HT-29 (cell line): ENCODE measurements at places on chromosomes 1 and 21.

- DNase-seq = no peak
These were observed 99.5 kb downstream of the MAN1A2 start for GRCh38 chr1:117466761-117467160.

- DNase-seq = no peak
These were observed 13.3 kb upstream of the CASQ2 start for GRCh38 chr1:115781851-115782250.

- no peak for DNase-seq
These were observed 35.2 kb downstream of the RRP1 start for GRCh38 chr21:43824333-43825241.

GRCh38 chr1:88302843-88303486 is 381.1 kb upstream of the PKN2 start:
- peak; percentile 69 for DNase-seq

DNA sequence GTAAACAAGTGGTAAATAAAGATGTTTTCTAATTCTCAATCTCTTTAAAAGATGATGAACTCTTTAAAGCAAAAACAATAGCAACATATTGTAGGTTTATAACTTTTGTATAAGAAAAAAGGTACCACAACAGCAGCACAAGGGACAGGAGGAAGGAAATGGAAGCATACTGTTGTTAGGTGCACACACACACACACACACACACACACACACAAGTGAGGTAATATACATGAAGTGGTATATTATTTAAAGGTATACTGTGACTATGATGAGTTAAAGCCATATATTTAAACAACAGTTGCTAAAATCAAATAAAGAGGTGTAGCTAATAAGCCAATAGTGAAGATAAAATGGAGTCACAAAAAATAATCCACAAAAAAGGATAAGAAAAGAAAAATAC is 20.0 kb downstream of the PPP1R15B start:
- DNase-seq = no peak

DNA sequence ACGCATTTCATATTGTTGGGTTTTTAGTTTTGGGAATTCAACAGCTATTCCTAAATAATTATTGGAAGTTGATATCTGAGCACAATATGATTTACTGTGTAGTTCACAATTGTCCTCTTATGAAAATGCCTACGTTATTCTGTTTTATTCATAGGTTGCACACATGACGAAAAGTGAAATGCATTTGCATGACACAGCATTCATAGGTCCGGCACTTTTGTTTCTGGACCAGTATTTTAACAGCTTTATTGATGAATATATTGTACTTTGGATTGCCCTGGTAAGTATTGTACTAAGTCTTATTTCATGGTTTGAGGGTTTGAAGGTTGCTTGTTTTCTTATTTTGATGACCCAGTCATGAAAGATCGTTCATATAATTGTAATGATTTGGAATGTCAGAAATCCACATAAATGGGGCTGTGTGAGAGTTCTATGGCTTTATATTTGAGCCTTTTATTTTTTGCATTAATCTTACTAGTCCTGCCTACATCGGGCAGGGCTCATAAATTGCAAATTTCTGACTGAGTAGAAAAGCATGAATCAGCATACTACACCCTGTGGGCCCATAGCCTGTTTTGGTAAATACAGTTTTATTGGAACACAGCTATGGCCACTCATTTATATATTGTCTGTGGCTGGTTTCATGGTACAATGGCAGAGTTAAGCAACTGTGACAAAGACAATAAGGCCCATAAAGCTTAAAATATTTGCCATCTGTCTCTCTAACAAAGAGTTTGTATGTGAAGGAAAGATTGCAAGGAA is 17.0 kb downstream of the DENND2D start:
- DNase-seq = no peak

DNA sequence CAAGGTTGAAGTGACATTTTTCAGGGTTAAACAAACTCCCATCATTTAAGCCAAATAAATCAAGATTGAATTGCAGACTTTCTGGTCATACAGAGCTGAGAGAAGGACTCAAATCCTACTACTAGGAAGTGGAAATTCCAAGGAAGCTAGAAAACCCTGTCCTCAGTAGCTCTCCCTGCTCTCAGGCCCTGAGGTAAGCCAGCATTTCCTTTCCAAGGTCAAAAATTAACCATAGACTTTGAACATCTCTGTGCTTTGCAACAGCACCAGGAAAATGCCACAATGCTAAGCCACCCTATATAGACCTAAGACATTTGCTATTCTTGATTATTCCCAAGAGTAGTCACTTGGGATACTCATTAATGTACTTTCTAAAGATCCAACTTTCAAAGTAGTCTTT is 45.1 kb downstream of the LUZP1 start:
- DNase-seq = no peak

- DNase-seq = no peak
These were observed 58.2 kb downstream of the DUSP10 start for GRCh38 chr1:221683681-221684080.

- peak; percentile 69 for DNase-seq
These were observed 25.6 kb downstream of the SLC45A1 start for GRCh38 chr1:8343464-8344001.

DNA sequence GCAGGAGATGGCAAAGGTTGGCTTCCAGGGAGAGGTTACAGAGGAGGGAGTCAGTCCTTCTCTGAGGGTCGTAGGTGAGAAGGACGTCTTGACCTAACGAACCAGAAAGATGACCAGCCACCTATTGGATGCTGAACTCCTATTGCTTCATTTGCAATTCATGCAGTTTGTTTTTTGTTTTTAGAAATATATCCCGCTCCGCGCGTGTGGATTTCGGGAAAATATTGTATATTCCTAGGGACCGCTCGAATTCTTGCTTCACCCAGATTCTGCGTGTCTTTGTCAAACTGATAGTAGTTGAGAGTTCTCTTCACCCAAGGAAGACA is 564 bp downstream of the DISP1 start:
- no peak for DNase-seq

DNA sequence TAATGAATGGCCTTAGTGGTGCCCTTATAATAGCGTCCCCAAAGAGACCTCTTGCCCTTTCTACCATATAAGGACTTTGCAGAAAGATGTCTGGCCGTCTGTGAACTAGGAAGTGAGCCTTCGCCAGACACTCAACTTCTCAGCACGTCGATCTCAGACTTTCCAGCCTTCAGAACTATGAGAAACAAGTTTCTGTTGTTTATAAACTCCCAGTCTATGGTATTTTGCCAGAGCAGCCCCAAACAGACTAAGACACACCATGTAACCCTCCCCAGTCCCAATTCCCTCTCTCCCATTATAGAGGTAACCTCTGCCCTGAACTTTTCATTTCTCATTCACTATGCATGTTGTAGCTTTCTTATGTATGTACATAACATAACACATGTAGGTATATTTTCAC is 55.7 kb downstream of the NID1 start:
- no peak for DNase-seq

GRCh38 chr1:117301901-117302300 is 65.3 kb upstream of the MAN1A2 start:
- DNase-seq = no peak

DNA sequence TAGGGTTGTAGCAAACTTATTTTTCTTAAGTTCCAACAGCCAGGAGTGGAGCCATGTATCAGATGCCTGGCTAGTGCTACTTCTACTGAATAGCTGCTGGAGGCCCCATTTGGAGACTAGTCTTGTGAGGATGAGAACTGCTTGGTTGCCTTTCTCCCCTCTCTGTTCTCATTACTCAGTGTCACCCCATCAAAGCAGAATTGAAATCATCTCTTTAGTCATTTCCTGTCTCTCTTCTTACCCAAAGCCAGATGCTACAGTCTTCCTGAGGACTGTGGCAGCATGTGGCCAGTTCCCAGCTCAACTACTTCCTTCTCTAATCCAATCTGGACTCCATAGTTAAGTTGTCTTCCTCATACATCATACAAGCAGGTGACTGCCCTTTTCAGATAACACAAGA is 197.5 kb downstream of the BRINP2 start:
- DNase-seq = no peak

GRCh38 chr1:84750110-84750730 is 60.0 kb upstream of the SSX2IP start:
- no peak for DNase-seq

DNA sequence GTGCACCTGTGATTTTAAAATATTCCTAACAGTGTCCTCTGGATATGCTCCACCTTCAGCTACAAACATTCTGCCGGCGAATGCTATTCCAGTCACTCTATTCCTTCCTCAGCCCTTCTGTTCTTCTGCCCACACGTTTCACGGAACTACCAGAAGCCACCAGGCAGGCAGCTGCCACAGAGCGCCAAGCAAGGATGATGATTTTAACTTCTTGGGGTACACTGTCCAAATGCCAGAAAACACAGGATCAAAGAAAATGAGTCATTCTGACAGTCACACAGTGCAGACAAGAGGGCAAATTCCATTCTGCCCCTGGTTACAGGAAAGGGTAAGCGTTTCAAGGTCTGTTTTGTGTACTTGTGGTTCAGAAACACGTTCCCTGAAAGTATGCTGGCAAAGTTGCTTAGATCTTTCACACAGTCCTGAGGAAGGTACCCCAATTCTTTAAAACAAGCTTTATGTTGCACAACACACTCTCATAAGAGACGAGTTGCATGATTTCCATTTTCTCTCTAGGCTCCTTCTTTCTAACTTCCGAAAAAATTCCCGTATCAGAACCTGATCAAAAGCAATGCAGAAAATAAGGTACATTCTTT is 508.3 kb upstream of the PKN2 start:
- DNase-seq = peak; percentile 92

- DNase-seq = no peak
These were observed 392 bp upstream of the TAGLN2 start for GRCh38 chr1:159925719-159926078.

GRCh38 chr1:45018599-45019230 is 6.7 kb downstream of the UROD start:
- peak; percentile 94 for DNase-seq

- DNase-seq = no peak
These were observed 13.5 kb upstream of the ATP2B4 start for GRCh38 chr1:203612932-203613682.

DNA sequence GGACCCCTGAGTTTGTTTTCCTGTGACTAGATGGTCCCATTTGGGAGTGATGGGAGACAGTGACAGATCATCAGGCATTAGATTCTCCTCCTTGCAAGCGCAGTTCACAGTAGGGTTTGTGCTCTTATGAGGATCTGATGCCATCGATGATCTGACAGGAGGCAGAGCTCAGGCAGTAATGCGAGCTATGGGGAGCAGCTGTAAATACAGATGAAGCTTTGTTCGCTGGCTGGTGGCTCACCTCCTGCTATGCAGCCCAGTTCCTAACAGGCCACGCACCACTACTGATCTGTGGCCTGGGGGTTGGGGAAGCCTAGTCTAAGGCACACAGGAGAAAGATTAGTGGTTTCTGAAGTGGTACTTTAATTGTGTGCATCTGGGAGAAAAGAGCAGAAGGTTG is 7.1 kb upstream of the PLPP3 start:
- DNase-seq = no peak

- peak; percentile 62 for DNase-seq
These were observed 10.7 kb downstream of the CDC7 start for GRCh38 chr1:91511386-91511785.

- DNase-seq = no peak
These were observed 85.7 kb downstream of the NRDC start for GRCh38 chr1:51792864-51793263.

GRCh38 chr1:17098446-17099317 is 20.6 kb downstream of the PADI2 start:
- no peak for DNase-seq

DNA sequence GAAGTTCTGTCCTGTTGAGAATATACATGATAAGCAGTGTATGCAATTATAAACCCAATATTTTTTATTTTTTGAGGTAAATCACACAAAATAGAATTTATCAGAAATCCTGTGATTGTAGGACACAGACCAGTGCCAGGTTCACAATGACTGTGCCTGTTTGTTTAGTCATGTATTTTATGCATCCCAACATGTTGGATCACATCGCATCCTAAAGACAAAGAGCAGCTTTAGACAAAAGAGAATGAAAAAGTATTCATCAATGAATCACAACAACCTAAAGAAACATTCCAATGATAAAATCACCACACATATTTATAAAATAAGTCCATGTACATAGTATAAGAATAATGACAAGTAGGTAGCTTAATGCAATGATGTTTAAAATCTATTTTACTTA is 53.2 kb upstream of the LRRC8D start:
- DNase-seq = no peak

GRCh38 chr21:42347601-42348327 is 3.0 kb downstream of the TFF2 start:
- no peak for DNase-seq

DNA sequence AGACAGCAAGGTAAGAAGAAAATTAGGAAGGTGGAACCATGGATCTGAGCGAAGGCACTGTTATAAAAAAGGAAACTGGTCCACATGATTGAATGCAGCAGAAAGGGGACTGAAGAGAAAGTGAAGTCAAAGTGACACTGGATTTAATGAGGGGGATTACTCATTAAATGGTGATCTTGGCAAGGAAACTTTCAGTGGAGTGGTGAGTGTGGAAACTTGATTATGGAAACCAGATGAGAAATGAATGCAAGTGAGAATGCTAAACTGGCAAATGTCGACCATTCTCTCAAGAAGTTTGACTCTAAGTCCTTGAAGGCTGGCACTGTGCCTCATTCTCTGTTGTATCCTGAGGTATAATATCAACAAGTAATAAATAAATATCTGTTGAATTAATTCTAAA is 23.3 kb downstream of the COLGALT2 start:
- DNase-seq = no peak

- DNase-seq = no peak
These were observed 98.5 kb upstream of the DMRTA2 start for GRCh38 chr1:50521703-50522102.

- DNase-seq = no peak
These were observed 142.7 kb upstream of the SERTAD4 start for GRCh38 chr1:210089855-210090254.

GRCh38 chr1:9062021-9062471 is 7.4 kb downstream of the SLC2A5 start:
- no peak for DNase-seq

DNA sequence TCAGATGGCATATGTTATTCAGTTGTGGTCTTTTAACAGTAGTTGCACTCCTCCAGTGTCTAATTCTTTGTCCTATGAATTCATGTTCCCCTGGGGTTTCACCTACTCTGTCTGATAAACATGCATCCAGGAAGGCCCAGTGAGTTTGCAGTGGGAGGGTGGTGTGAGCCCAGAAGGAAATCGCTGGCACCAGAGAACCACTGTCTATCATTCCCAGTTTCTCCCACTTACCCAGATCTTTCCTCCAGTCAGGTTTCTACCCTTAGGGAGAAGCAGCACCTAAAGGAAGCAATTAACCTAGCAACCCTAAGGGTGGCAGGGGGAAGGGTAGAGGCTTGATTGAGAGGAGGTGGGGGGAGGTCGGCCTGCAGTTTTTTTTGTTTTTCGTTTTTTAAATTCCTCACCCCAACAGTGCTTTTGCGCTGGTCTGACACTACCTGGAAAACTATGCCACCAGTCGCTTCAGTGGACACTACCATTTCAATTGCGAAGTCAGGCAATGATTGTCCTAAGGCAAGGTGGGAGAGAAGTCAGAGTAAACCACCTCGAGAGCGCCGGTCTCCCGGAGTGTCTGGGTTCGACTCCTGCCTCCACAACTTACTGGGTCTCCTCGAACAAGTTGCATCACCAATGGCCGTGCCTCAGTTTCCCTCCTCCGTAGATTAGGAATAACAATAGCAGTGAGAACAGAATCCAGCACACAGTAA is 766 bp upstream of the SLC44A3 start:
- peak; percentile 40 for DNase-seq
